ENCODE measurements at places on chromosomes 4 and X.

GRCh38 chr4:146436423-146437162 lies 85.1 kb downstream of the SLC10A7 start:
- no peak for DNase-seq

- no peak for DNase-seq
These were observed 12.1 kb downstream of the TBL1X start for GRCh38 chrX:9476810-9477575.

DNA sequence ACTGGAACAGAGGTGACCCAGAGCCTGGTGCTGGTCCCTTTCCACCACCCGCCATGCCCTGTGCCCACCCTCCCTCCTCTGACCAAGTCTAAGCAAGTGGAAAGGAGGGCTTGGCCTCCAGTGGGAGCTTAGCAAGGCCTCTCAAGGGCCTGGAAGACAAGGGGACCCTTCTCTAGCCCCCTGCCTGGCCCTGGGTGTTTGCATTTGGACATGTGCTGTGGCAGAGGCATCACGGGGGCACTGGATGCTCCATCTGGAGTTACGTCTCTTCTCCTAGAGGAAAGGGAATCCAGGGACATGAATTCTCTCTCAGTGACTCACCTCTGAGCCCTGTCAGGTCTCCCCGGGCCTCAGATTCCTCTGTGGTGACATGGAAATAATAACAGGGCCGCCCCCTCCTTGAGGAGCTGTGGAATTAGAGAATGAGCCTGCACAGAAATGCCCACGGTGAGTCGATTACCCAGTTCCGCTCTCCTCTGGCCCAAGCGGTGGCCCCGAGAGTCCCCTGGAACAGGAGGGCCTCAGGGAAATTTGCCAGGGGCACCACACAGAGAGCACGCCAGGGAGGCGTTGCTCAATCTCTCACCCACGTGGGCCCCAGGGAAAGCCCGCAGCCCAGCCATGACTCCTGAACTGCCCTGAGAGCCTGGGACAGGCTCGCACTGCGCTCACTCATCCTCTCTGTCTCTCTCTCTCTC lies 189.6 kb downstream of the BCOR start:
- DNase-seq = peak; percentile 30

DNA sequence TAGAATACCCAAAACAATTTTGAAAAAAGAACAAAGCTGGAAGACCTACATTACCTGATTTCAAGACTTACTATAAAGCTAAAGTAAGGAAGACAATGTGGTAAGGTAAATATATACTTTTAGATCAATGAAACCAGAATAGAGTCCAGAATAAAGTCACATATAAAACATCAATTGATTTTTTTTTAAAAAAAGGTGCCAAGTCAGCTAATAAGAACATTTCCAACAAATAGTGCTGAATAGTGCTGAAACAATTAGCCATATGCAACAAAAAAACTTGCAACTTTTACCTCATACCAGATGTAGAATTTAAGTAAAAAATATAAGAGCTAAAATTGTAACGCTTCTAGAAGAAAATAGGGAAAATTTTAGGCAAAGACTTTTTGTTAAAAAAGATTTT lies 73.0 kb upstream of the PDHA1 start:
- DNase-seq = no peak

DNA sequence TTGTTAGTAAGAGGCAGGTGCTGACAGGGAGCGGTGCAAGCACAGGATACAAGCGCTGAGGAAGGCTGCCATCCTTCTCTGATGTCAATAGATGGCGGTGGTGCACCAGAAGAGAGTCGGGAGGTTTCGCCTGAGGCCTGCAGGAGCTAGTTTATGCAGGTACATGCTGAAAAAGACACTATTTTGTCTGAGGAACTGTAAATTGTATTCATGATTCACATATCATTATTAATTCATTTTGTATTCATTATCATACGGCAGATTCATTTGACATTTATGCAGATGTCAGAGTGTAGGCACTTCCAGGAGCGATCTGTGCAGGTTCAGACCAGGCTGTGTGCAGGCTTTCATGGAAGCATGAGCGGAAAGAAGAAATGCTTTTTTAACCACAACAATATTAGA lies 824.0 kb downstream of the STIM2 start:
- no peak for DNase-seq

DNA sequence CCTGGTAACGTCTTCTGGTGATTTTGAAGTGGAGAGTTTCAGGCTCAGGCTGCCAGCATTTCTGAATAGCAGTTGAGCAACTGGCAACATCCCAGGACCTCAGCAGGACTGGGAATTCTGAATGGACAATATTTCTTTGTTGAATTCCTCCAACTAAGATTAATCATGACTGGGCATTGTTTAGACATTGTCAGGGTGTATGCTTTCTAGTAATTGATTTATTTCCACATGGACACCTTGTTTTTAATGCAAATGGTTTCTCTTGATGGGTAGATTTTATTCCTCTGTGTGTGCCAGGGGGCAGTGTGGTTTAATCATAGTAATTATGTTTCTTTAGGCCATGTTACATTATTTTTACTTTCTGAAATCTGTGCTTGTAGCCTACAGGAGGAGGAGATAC lies 1004.7 kb upstream of the LCORL start:
- no peak for DNase-seq
